Renal pelvis (tissue), 12 donors: ENCODE measurements at places on chromosomes 5 and 9.

GRCh38 chr9:109447329-109448076 is 50.6 kb downstream of the PTPN3 start:
- no peak for DNase-seq

DNA sequence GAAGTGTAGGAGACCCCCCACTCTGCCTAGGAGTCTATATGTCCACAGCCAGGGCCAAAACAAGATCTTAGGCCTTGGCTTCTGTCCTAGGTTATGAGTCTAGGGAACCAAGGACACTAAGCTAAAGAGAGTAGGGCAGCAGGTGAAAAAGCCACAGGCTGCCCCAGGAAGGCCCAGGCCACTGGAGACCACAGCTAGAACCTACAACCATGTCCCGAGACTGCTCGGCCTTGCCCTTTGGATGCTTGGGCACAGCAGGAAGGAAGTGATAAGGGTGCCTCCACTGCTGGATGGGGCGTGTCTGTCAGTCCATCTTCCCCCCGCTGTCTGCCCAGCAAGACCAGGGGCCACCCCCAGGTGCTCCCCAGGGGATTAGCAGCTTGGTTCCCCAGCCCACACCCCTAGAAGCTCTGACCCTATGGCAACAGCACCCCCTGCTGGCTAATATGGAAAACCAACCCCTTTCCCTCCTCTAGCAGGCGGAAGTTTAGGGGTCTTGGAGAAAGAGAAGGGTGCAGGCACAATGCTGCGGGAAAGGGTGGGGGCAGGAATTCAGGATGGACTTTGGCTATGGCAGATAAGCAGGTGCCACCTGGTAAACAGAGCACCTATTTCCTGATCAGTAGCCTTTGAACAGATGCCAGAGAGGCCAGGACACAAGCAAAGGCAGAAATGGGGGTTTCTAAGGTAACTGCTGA is 10.5 kb upstream of the IRF1 start:
- peak; percentile 52 for DNase-seq

- no peak for DNase-seq
Observed at GRCh38 chr9:18865542-18865941, 167.5 kb downstream of the SAXO1 start.

GRCh38 chr5:134540747-134541733 is 15.6 kb downstream of the JADE2 start:
- no peak for DNase-seq

DNA sequence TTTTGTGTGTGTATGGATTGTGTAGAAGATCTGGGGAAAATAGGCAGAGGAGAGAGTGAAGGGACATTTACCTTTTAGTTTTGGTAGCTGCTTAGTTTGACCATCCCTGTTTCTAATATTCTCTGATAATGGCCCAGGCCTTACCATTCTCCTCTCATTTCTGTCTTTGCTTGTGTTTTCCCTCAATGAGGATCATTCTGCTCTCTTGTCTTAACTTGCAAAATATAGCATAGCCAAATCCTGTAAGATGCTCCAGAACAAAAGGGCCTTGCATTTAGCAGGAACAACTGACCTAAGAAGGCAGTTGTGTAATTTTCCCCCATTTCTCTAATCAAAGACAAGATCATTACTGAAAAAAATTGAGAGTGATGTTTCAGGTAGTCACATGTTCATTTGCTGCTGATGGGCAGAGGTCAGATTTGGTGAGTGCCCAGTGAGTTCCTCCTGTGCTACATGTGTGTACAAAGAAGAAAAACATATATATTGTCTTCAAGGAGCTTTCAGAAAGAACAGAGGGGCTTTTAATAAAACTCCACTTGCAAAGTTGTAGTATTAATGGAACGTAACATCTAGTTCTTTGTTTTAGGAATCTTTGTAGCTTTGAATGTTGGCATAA is 139.5 kb downstream of the KDM4C start:
- no peak for DNase-seq

GRCh38 chr9:112689161-112689740 is 28.7 kb downstream of the INIP start:
- DNase-seq: no peak

DNA sequence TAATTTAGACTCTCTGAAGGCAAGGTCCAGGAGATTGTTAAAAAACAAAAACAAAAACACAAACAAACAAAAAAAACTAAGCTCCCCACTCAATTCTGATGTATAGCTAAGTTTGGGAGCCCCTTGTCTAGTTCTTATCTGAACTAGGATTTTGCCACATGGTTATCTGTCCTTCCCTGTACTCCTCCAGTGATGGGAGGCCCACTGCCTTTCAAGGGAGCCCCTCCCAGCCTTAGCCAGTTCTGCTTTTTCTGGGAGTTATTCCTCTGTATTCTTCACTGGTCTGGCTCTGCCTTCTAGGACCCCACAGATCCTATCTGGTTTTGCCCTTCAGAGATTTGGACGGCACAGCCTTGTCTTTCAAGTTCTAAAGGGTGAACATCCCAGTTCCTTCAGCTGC is 2.1 kb upstream of the ALDH1B1 start:
- no peak for DNase-seq

DNA sequence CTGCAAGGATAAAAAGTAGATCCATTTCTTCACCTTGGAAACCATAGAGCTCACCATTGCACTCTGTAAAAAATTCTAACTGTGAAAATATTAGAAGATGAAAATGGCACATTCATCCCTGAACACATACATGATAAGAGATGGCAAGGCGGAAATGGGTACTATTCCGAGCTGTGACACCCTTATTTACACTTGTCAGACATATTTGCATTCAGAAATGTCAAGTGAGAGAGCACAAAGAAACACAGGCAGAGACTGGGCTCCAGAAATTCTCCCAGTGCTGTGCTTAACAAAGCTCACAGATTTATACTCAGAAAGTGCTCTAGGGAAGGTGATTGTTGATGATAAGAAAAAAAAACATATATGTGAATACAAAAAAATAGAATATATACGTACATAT is 170.3 kb upstream of the PUM3 start:
- DNase-seq: no peak

DNA sequence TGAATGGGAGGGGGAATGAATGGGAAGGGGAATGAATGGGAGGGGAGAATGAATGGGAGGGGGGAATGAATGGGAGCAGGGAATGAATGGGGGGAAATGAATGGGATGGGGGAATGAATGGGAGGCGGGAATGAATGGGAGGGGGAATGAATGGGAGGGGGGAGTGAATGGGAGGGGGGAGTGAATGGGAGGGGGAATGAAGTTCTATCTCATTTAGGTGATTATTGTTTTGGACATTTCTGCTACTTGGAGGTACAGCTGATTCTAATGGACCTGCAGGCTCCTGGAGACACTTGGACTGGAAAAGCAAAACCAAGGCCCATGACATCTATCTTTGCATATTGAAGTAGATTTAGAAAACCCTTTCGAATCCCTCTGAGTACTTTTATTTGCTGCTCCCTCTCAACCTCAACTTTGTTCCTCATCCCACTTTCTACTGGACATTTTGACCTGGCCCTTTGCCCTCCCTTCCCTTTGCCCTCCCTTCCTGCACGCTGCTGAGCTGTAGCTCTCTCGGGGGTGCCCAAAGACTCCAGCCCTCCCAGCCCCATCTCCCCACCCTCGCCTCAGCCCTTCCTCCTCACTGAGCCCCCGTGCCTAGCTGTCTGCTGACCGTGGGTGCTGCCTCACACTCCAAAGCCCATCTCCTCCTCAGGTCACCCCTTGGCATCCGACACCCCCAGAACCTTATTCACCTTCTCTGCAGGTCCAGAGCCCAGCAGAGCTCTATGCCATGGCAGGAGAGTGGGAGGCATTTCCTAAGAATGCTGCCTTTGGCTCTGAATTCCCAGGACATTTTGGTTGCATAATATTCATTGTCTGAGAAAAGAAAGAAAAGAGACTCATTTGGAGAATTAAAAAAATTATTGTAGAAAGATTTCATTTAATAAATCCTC is 19.9 kb upstream of the LPCAT1 start:
- DNase-seq: no peak

GRCh38 chr9:98097836-98098235 is 21.2 kb downstream of the TRIM14 start:
- no peak for DNase-seq
